ENCODE measurements at places on chromosomes 11 and 22.

DNA sequence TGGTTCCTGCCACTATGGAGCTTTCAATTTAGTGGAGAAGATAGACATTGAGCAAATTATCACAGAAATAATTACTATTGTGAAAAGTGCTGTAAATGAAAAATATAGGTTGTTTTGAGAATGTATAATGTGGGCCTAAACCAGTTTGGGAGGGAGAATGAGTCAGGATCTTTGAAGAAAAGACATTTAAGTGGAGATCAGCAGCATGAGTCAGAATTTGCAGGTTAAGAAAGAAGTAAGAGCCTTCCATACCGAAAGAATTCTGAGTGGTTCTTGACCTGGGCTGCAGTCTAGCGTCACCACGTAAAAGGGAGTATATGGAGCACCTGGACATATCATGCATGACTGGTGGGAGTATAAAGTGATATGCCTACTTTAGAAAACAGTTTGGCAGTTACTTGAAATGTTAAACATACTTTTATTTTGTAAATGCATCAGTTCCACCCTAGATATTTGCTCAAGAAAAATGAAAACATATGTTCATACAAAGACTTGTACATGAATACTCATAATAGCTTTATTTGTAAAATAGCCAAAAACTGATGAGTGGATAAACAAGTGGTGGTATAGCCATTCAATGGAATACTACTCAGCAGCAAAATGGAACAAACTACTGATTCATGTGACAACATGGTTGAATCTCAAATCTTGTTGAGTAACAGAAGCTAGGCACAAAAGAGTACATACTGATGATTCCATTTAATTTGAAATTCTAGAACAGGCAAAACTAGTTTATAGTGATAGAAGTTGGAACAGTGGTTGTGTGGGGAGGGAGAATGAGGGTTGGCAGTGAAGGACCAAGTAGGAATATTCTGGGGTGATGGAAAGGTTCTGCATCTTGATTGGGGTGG is 99.2 kb downstream of the STIM1 start:
- DNase-seq, result no peak

- no peak for DNase-seq
Measured at GRCh38 chr11:27319072-27319471, 43.9 kb downstream of the CCDC34 start.

DNA sequence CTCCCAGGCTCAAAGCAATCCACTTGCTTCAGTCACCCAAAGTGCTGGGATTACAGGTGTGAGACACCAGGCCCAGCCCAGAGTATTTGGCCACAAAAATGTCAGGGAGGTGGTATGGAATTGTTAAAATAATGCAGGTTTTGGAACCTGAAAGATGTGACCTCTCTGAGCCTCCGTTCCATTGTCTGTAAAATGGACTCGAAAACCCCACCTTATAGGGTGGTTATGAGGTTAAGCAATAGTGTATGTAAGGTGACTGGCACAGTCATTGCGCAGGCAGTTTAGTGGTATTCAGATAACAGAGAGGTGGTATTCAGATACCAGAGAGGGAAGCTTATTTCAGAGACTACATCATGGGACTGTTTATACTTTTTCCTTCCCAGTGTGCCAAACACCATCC is 52.5 kb upstream of the PRSS23 start:
- no peak for DNase-seq

- no peak for DNase-seq
Measured at GRCh38 chr11:64388894-64389293, 29.9 kb downstream of the RPS6KA4 start.

DNA sequence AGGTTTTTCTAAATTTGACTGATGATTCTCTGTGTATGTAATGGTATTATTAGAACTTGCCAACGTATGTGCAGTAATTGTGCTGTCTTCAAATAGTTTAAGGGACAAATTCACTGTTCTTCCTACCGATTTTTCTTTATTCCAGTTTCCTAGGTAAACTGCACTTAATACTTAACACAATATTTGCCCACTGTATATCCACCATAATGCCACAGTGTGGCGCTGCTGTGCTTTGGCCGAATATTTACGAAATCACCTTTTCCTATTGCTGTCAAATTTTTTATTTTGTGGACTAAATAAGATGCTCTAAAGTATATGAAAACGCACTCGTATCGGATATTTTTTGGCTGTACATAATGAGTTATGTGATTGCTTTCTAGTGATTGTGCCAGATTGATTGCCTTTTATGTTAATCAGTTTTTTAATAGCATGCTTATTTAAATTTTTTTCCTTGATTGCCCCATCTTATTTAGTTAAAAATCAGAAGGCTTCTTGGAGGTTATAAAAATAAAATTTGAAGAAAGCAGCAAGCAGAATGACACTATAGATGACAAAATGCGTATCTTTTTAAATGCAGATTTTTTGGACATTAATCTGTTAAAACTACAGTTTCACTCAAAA is 10.5 kb downstream of the AASDHPPT start:
- DNase-seq, result no peak

GRCh38 chr22:35444685-35445399 is 44.9 kb downstream of the MCM5 start:
- no peak for DNase-seq

DNA sequence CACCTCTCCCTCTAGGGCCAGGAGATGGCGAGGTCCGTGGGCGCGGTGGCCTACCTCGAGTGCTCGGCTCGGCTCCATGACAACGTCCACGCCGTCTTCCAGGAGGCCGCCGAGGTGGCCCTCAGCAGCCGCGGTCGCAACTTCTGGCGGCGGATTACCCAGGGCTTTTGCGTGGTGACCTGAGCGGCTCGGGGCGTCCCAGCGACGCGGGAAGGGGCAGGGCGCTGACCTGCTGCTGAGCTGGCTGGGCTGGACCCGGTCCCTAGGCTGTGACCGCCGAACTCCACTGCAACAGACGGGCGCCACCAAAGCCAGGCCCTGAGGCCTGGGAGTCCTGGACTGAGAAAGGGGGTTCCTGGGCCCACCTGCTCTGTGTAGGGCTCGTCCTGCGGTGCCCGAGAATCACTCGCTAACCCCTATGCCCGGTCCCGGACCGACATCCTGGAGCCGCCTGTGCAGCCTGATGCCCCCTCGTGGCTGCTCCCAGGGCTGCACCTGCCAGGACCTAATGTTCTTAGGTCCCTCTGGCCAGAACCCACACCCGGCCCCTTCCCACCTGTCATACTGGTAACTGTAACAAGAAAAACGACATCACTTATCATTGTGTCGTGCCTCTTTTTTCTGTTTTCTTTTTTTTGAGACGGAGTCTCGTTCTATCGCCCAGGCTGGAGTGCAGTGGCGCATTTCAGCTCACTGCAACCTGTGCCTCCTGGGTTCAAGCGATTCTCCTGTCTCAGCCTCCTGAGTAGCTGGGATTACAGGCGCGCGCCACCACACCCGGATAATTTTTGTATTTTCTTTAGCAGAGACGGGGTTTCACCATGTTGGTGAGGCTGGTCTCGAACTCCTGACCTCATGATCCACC is 15.0 kb downstream of the RHOD start:
- peak; percentile 69 for DNase-seq

DNA sequence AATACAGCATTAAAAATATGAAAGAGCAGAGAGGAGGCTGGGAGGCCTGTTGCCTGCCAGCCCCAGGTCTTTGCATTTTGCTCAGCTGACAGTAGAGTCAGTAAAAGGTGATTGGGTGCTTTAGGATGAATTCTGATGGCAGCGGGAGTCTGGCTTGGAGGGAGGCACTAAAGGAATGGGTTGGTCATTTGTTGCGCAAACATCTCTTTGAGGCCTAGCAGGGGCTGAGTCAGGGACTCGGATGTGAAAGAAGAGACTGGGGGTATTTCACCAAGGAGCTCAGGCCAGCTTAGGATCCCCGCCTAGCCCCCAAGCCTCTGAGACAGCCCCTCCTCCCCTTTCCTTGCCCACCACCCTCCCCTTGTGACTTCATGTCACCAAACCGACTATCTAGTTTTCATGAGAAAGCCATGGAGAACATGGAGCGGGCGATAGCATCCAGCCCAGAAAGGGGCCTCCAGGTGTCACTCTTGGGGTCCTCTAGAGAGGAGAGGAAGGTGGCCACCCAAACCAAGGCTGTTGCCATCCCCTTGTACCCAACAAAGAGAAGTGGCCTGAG is 9.7 kb downstream of the DGKZ start:
- DNase-seq, result no peak

- no peak for DNase-seq
Measured at GRCh38 chr22:49674479-49675050, 153.1 kb downstream of the BRD1 start.

GRCh38 chr11:9596926-9597464 is 23.5 kb downstream of the WEE1 start:
- DNase-seq, result no peak

GRCh38 chr22:38257650-38258250 is 15.1 kb downstream of the TMEM184B start:
- no peak for DNase-seq

DNA sequence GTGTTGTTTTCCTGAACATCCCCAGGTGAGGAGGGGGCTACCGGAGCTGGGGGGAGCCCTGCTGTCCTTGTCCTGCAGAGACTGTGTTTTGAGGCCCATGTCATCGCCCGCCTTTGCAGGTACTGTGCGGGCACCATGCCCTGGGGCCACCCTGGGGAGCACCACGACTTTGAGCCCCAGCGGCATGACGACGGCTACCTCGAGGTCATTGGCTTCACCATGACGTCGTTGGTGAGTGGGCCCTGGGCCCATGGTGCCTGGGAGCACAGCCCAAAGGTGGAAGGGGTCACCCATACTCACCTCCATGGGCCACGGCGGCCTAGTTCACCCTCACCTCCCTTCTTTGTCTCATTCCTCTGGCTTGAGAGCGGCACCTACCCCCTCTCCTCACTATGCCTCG is 6.7 kb upstream of the MDK start:
- DNase-seq, result no peak

GRCh38 chr22:30783021-30783420 is 88.3 kb downstream of the OSBP2 start:
- DNase-seq, result no peak

DNA sequence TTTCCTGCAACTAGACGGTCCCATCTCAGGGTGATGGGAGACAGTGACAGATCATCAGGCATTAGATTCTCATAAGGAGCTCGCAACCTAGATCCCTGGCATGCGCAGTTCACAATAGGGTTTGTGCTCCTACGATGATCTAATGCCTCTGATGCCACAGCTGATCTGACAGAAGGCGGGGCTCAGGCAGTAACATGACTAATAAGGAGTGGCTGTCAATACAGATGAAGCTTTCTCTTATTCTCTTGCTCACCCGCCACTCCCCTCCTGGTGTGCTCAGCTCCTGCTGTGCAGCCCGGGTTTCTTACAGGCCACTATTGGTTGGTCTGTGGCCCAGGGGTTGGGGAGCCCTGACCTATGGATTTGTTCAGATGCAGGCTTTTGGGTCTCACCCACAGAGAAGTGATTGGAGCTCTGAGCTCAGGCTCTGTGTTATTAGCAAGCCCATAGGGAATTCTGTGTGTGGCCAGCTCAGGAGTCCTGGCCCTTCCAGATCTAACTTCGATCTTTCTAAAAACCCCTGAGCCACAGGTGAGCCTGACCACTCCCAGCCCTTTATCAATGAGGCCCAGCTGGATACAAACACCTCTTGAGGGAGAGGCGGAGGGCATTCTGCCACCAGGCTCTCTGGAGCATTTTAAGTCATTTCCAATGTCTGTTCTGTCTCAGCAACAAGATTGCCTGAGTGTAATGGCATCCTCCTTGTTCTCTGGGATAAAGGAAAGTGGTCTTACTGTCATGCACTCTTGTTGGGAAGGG is 351.8 kb downstream of the BUD13 start:
- no peak for DNase-seq

GRCh38 chr11:131771471-131771870 is 401.1 kb downstream of the NTM start:
- no peak for DNase-seq

GRCh38 chr11:76807206-76807875 is 24.2 kb downstream of the TSKU start:
- peak; percentile 64 for DNase-seq

DNA sequence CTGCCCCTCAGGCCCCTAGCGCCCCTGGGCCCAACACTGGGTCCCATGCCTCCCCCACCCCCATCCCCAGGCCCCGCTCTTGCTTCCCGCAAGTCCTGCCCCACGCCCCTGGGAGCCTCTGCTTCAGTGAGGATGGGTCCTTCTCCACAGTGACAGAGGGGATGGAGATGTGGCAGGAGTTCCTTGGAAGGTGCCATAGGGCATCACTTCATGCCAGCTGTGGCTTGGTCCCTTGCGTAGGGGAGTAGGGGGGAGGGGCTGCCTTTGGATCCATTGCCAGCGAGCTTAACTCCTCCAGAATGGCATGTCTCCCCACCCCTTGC is 9.5 kb upstream of the TBC1D22A start:
- DNase-seq, result no peak

GRCh38 chr11:71568704-71569349 is 3.5 kb downstream of the KRTAP5-10 start:
- no peak for DNase-seq

GRCh38 chr11:74102321-74102720 is 68.5 kb downstream of the C2CD3 start:
- DNase-seq, result no peak

DNA sequence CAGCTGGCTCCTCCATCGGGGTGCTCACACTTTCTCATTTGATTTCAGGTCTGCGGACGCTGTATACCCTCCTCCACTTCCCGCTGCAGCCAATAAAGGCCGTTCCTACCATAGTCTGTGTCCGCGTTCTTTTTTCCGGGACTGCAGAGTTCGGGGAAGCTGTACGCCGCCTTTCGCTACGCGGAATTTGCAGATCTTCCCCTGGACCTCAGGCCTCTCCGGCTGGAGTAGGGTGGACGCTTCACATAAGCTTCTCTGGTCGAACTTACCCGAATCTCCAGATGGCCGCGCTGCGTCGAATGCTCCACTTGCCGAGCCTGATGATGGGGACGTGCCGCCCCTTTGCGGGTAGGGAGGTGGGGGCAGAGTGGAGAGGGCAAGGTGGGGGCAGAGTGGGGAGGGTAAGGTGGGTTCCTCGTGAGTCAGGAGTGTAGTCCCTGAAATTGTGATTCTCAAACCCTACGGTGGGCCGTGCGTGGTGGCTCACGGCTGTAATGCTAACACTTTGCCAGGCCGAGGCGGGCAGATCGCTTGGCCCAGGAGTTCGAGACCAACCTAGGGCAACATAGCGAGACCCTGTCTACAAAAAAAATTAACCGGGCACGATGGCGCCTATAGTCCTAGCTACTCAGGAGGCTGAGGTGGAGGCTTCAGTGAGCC is 617 bp downstream of the CSKMT start:
- no peak for DNase-seq

- no peak for DNase-seq
Measured at GRCh38 chr11:97107604-97108003, 717.8 kb downstream of the JRKL start.

DNA sequence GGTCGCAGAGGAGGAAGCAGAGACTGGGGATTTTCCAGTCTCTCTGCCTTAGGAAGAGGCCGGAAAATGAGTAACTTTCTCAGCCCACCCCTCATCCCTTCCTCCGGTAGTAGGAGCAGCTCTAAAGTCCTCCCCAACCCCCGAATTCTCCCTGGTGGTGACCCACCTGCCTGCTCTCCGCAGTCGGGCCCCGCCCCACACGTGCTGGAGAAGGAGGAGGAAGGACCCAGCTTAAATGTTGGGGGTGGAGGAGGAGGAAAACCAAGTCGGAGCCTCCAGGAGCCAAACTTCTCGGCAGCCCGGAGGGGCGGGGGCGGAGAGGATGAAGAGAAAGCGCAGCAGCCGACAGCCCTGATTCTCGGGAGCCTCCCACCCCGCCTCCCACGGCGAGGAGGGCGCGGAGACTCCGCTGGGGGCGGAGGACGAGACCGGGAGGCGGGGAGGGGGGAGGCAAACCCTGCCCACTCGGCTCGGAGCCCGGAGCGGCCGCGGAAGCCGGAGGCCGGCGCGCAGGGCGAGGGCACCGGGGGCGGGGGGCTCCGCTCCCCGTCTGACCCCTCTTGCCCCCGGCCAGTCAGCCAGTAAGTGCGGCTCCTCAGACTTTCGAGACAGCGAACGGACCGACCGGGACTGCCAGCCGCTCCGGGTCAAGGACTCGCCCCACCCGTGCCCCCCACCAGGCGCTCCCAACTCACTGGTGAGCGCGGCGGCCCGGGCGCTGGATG is at the start of gene TPBGL:
Gene TPBGL, plus strand, starts transcription at position 464 of the 725 bp plus-strand sequence. CDS start 276 bp downstream, outside the sequence.
- peak; percentile 46 for DNase-seq

Data from right kidney (tissue), 9 donors.